ENCODE measurements at places on chromosomes 16 and 17.

DNA sequence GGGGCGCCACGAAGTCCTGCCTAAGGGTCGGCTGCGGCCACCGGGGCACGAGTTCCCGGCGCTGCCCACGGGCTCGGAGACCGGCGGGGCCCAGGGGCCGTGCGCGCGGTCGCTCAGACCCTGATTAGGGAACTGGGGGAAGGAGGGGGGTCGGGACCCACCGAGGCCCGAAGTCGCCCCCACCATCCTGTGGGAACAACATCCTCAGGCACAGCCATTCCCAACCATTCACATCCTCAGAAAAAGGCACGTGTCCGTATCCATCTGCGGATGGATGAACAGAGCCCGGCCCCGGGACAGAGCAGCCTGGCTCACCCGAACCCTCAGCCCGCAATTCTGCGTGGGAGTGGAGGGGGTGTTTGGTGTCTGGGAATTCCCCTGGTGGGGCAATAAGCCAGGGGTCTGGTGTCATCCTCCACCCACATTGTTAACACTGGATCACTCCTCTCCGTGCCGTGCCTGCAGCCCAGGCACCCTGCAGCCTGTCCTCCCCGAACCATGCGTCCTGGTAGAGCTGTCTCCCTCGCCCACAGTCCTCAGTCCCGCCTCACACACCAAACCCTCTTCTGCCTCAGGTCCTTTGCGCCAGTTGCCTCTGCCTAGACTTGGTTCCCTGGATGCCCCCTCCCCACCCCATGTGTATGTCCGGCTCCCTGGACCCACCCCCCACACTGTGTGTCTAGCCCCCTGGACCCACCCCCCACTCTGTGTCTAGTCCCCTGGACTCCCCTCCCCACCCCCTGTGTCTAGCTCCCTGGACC is 789 bp upstream of the CCDC57 start:
- no peak for DNase-seq

DNA sequence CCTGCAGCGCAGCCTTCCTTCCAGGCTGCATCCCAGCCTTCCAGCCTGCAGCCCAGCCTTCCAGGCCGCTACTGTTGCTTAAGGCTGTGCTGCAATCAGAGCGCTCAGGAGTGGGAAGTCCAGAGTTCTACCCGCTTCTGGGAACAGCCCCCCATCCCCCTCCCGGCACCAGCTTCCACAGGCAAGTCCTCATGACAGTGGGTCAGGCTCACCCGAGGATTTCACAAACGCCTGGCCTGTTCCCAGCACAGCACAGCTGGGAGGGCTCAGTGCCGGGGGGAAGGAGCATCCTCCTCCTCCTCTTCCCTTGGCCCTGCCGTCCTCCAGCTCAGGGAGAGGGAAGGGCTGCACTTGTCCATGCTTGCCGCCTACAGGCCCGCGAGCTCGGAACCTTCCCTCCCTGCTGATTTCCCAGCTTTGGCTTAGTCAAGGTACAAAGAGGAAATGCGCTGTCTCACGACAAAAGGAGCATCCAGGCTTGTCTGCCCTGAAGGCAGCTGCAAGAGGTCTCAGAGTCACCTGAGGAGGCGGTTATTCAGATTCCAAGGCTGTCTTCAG is 8.3 kb downstream of the SOCS3 start:
- DNase-seq: no peak

DNA sequence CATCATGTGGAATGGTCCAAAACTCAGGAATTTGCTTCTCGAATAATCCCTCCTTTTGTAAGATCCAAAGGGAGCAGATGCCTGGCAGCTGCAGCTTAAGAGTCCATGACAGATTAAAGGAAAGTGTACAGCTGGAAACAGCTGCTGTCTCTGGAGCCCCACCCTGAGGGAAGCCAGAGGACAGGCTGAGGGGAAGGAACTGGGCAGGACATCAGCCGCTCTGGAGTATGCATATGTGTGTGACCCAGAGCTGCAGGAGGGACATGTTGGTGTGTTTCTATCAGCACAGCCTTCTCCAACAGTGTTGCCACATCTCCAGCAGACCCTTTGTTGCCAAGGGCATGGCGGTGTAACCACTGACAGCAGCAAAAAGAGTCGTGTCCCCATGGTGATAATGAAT is 46.2 kb downstream of the CYB561 start:
- no peak for DNase-seq

DNA sequence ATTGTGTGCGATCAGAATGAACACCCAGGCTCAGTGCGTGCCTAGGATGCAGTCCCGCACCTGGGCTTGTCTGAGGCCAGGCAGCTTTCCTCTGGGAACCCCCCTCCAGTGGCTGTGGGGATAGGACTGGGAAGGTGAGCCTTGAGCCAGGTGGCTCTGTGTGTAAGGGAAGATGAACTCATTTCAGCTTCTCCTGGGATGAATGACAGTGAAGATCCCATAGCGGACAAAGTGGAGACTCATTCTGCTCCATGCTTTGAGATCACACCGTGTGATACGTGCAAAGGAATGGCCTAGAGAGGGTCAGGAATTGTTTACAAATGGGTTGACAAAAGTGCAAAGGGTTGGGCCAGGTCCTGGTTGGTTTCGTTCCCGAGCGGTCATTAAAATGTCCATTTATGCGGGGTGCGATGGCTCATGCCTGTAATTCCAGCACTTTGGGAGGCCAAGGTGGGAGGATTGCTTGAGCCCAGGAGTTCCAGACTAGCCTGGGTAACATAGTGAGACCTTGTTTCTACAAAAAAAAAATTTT is 15.8 kb downstream of the GPRC5C start:
- no peak for DNase-seq

- no peak for DNase-seq
These were observed 7.3 kb upstream of the DHRS7C start for GRCh38 chr17:9798724-9799123.

DNA sequence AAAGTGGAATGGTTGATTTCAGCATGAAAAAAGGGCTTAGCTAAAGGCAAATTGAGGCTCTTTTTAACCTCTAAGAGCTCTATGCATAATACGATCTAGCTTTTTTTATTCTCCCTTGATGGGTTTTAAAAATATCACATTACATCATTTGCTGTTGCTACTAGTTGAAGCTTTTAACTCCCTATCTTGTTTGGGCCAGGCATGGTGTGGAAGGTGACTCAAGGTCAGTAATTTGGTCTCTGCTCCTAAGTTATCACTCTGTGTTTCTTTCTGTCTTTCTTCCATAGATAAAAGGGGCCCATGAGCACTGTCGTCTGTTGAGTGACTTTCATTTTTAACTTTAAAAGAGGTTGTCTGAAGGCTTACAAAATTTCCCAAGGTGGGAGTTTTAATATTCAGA is 58.1 kb upstream of the GOT2 start:
- no peak for DNase-seq

DNA sequence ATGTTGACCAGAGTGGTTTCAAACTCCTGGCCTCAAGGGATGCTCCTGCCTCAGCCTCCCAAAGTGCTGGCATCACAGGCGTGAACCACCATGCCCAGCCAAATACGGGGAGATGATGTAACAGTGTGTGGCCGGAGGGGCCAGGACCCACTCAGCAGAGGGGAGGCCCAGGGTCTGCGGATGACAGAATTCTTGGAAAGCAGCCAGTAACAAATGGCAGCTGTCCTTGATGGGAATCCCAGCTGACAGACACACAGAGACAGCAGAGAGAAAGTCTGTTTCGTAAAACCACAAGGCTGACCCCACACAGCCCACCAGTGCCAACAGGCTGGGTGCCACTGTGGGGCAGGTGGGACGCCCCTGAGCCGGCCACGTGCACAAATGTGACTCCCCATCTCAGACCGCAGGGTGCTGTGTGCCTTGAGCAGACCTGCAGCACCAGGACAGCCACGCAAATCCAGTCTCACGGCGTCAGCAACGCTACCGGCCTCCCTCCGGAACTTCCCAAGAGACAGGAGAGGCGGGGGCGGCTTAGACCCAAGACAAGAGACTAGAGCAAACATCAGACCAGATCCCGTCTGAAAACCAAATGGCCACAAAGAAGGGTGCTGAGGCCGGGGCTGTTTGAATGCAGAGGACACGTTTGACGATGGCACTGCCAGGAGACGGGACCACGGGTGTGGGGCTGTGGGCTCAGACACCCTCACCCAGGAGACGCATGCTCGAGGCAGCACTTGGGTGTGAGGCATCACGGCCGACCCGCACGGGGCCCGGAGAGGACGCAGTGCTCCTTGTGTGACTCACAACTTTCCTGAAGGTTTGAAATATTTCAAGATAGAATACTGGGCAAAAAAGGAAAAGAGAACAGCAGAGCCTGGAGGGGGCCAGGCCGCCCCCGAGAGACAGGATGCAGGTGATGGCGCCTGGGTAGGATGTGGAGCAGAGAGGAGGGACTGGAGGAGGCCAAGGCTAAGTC is 24.6 kb downstream of the CTU2 start:
- no peak for DNase-seq

DNA sequence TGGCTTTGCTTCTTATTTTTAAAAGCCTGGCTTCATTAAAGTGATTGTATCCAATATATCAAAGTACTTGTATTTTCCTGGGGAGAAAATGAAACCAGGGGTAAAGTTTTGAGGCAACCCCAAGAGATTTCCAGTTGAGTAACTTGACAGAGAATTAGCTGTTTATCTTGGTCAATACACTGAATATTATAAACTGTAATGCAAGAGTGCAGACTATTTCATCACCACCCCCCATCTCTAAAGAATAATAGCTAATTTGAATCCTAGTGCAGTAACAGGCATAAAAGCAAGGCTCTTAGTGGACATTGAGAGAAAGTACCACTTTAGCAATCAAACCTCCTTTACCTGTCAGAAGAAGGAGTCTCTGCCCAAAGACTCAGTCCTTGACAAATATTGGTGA is 27.0 kb downstream of the IRX6 start:
- no peak for DNase-seq

GRCh38 chr17:350706-351448 is 1.7 kb downstream of the RPH3AL start:
- no peak for DNase-seq

DNA sequence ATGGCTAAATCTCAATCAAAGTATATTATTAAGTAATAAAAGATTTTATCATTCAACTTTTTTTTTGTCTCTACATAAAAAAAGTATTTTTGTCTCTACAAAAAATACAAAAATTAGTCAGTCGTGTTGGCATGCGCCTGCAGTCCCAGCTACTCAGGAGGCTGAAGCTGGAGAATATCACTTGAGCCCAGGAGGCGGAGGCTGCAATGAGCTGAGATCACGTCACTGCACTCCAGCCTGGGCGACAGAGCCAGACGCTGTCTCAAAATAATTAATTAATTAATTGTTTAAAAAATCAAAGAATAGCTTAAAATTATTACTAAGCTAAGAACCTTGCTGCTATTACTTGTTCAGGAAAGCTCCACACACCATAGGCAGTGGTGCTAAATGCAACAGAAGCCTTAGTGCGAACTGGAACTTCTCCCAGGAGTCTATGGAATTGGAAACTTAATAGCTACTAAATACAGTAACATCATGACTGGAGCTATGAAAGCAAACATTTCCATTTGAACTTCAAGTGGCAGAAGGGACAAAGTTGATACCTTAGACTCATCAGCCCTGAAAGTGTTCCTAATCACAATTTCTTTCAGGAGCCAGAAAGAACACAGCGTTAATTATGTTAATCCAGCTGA is 22.6 kb downstream of the ADCY9 start:
- no peak for DNase-seq

DNA sequence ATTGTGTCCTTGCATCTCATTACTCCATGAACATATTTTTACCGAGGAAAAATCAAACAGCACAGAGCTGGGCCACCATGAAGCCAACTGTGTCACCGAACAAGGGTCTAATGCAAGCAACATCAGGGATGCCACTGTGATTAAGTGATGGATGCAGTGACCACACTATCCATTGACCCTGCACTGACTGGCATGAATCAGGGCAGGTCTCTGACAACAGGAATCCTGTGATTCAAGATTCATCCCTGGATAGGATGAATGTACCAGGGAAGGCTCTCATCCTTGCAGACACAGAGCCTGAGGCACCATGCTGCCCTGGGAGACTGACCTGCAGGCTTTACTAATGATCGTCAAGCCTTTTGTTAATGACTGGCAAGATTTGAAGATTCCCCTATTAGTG is 41.5 kb upstream of the ZFHX3 start:
- no peak for DNase-seq

GRCh38 chr17:75679706-75680211 is 12.6 kb downstream of the SAP30BP start:
- no peak for DNase-seq

DNA sequence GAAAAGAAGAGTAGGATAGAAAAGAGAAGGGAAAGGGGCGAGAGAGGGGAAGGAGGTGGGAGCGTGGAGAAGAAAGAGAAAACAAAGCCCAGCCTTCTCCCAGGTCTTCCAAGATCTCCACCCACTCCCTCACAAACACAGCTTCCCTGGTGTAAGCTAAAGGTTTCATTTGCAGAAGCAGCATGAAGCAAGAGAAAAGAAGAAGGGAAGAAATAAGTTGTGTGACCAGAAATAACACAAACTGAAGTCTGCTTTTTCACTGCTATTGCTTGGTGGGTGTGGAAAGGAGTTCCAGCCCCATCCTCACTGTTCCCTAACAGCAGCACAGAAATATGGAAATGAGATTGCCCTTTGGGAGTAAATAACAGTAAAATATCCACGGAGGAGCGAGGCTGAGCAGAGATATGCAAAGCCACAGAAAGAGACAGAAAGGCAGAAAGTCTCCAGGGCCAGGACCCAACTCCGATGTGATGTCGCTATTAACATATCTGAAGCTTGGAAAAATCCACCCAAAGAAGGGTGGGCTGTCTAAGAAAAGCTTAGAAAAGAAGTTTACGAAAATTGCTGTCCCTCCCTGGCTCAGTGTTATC is 10.3 kb upstream of the GAS7 start:
- no peak for DNase-seq

DNA sequence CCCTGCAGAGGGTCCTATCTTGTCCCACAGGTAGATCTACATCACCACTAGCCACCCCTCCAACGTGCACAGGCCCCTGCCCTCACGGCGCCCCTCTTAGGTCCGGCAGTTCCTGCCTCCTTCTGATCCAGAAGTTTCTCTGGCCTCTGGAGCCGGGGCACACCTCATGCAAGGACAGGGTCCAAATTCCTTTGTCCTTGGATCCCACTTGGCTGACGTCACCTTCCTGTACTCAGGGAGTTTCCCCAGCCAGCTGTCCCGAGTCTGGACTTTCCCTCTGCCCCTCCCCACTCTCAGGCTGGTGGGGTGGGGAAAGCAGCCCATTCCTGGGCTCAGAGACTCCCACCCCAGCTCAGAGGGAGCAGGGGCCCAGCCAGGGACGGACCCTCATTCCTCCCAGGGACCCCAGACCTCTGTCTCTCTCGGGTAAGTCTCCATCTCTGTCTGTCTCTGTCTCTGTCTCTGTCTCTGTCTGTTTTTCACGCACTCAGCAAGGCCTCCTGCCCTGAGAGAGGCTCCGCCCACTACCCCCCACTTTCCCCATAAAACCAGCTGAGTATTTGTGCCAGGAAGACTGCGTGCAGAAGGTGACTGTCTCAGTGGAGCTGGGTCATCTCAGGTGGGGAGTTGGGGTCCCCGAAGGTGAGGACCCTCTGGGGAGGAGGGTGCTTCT is at the start of gene IL32:
Gene IL32 (plus strand): TSS at position 572 of the 673 bp plus-strand sequence. CDS start 172 bp downstream, outside the sequence.
- no peak for DNase-seq

DNA sequence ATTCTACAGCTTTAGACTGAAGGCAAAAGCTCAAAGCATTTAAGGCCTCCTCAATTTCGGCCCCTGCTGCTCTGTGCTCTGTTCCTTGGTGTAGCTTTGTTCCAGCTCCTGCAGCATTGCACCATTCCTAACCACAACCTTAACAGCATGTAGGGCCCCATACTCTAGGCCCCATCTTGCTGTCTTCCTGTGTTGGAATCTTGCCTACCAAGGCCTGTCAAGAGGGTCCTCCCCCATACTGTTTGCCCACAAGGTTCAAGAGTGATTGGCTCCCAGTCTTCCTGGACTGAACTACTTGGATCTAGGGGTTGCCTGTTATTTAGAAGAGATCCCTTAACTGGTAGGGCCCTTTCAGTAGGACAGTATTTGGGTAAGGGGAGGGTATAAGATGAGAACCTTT is 26.8 kb downstream of the TRPV2 start:
- DNase-seq: no peak

- DNase-seq: no peak
These were observed 47.9 kb upstream of the NLK start for GRCh38 chr17:27994586-27994985.

Measured in NCI-H1417 treated with DMSO at 0.1 percent for 48 hours (cell line).